NCI-H187 treated with DMSO at 0.1 percent for 48 hours (cell line): ENCODE measurements at places on chromosomes 5 and 9.

- DNase-seq: no peak
Measured at GRCh38 chr5:57199866-57200265, 26.0 kb downstream of the GPBP1 start.

DNA sequence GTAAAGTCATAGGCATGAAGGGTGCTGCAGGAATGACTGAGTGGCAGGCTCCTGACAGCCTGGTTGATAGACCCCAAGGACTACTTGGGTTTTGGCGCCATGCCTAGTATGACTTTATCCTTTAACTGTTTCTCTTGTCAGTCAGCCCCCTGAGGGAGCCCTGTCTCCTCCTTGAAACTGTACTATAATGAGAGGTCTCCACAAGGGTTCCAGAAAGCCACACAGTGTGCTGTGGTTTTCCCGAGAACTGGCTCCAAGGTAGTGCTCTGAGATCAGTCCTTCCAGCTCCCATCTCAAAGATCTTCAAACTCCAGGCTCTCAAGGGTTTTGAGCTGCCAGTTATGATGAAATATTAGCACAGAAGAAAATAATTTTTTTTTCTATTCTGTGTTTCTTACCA lies 26.7 kb upstream of the TNC start:
- no peak for DNase-seq

DNA sequence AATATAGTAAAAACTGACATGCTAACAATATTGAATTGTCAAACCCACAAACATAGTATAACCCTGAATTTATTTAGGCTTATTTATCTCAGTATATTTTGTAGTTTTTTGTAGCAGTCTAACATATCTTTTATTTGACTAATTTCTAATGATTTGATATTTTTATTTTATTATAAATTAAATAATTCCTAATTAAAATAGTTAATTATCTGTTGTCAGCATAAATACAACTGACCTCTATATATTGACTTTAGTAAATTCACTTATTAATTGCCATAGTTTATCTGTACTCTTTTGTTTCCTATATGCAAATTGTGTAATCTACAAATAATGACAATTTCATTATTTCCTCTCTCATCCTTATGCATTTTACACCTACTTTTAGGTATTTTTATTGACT lies 215.1 kb upstream of the KIF2A start:
- DNase-seq: no peak

GRCh38 chr5:120778491-120779484 lies 314.7 kb downstream of the PRR16 start:
- DNase-seq: no peak

DNA sequence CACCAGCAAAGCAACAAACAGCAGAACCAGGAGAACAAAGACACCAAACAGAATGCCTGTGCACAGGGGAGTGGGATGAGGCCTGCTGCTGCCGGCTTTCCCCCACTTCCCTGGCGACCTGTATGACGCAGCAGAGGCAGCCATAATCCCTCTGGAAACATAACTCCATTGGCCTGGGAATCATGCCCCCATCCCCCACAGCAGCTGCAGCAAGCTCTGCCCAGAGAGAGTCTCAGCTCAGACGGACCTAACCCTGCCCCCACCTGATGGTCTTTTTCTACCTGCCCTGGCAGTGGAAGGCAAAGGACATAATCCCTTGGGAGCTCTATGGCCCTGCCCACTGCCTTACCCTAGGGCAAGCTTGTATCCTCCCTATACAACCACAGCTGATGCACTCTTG lies 81.8 kb upstream of the FANCC start:
- no peak for DNase-seq

GRCh38 chr9:79945495-79945894 lies 373.7 kb downstream of the TLE4 start:
- DNase-seq: no peak

- no peak for DNase-seq
Measured at GRCh38 chr5:118990582-118990981, 2.2 kb upstream of the DTWD2 start.

DNA sequence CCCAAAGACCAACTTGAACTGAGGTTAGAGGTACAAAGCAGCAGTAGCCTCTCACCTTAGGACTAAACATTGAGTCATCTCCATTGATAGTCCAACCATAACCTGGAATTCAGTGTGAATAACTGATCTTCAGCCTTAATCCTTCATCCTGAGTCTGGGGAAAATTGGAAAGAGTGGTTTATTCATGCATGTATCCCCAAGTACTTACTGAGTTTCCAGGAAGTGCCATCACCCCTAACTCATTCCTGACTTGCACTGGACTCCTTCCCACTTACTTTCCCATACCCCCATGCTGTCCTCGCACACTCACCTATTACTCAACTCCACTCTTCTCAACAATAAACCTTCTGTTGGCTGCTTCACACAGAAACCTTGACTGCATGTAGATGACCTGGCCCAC lies 161.4 kb upstream of the ZNF462 start:
- DNase-seq: no peak

DNA sequence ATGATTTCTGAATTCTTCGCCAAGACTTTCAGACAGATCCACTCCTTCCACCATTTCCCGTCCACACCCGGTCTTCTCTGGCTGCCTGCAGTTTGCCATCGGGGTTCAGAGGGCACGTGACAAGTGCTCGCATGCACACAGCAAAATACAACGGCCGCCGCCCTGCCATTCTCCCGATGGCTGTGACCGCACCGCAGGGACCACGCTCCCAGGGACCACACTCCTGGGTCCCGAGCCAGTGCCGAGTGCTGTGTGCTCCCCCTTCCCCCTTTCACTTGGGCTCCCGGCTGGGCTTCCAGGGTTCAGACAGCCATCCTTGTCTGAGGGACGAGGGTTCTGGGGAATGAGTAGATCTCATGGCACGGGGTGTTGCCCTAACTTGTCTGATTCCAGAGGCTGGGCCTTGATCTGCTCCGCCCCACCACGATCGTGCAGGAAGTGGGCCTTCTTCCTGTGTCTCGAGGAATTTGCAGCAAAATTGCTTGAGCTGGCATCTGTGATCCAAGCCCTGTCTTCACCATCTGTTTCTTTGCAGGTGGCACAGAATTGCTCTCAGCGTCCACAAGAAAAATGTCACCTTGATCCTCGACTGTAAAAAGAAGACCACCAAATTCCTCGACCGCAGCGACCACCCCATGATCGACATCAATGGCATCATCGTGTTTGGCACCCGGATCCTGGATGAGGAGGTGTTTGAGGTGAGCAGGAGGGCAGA lies 59.2 kb downstream of the COL5A1 start:
- no peak for DNase-seq

GRCh38 chr9:133048595-133048994 lies 13.2 kb upstream of the CEL start:
- no peak for DNase-seq

GRCh38 chr9:70510157-70510770 lies 95.8 kb upstream of the KLF9 start:
- DNase-seq: no peak

DNA sequence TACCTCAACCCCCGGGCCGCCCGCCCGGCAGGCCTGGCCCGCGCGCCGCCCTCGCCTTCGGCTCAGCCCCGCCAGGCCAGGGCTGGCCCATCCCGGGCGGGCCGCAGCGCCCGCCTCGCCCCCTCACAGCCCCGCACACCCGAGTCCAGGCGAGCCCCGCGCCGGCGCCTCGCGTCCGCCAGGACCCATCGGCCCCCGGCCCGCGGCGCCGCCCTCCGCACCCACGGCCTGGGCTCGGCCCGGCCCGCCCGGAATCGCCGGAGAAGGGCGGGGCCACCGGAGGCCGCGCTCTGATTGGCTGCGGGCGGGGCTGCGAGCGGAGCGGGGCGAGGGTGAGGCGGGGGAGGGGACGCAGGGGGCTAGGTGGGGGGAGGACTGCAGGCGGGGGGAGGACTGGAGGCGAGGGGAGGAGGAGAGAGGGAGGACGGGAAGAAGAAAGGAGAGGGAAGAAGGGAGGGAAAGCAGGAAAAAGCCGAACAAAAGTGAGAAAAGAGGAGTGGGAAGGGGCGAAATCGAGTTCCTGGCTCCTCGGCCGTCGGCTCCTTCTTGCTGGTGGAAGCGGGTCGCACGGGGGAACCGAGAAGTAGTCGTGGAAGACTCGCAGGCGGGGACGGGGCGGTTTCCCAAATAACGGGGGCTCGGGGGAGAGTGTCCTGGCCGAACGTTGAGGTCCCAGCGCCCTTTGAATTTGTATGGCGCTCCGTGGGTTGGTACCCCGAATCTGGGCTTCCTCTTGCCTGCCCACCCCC lies 472 bp upstream of the UBTD2 start:
- DNase-seq: no peak

DNA sequence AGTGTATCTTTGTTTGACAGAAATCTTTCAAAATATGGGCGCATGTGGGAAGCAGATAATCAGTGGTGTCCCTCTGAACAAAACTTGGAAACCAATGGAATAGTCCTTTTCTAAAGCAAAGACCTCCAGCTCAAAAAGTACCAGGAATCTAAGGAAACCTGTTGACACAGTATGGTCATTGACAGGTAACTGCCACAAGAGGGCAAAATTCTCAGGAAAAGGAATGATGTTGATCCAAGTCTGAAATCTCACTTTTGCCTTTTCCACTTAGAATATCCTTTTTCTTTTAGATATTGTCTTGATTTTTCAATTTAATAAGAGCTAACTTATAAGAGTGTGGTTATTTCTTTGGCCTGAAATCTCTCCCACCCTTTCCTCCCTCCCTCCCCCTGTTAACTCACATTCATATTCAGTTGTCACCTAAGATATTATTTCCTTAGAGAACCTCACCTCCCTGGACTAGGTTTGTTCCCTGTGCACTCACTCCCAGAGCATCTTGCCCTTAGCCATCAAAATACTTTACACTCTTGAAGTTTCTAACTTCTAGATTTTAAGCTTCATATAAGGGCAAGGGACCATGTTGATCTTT lies 59.0 kb upstream of the BARX1 start:
- no peak for DNase-seq

- DNase-seq: no peak
Measured at GRCh38 chr5:95895771-95896170, 65.9 kb downstream of the ELL2 start.

- DNase-seq: no peak
Measured at GRCh38 chr9:137406085-137406760, 16.7 kb downstream of the EXD3 start.

GRCh38 chr9:98909935-98910334 lies 33.8 kb upstream of the COL15A1 start:
- DNase-seq: no peak

- DNase-seq: no peak
Measured at GRCh38 chr5:55072666-55073065, 29.8 kb upstream of the GZMA start.
